Activated gamma-delta T cell (primary cell): ENCODE measurements at places on chromosomes 1 and 21.

DNA sequence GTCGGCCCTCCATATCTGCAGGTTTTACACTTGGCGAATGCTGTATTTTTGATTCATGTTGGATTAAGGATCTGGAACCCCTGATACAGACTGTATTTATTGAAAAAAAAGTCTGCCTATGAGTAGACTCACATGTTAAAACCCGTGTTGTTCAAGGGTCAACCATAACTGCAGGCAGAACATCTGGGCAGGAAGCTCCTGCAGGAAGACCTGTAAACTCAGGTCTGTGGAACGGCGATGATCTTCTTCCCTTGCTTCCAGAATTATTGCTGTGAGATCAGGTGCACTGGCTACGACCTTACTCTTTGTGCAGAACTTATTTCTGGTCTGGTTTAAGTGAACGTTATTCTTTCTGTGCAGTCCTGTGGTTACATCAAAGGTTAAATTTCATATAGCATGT lies 96.6 kb downstream of the DISC1 start:
- no peak for DNase-seq

- DNase-seq = no peak
These were observed 20.4 kb downstream of the CCT8 start for GRCh38 chr21:29053011-29053553.

- DNase-seq = no peak
These were observed 296.2 kb downstream of the LRRIQ3 start for GRCh38 chr1:73901738-73902137.

DNA sequence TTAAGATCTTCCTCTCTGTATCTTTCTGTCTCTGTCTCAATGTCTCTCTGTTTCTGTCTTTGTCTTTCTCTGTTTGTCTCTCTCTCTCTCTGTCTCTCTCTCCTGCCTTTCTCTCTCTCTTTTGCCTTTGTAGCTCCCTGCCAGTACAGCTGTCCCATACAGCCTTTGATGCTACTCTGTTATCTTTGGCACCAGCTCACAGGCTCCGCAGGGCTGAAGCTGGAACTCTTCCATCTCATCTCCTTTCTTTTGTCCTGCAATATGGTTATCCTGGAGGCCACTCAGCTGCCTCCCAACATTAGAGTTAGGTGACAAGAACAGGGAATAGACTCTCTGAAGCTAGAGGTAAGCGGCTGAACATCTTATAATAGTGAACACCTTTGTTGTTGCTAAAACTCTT lies 354.3 kb upstream of the NEGR1 start:
- DNase-seq = no peak

- DNase-seq = no peak
These were observed 80.9 kb downstream of the SPSB1 start for GRCh38 chr1:9373619-9374018.

- DNase-seq = no peak
These were observed 55.3 kb downstream of the NME7 start for GRCh38 chr1:169312084-169312954.
